ENCODE measurements at places on chromosomes 2 and 18.

- DNase-seq, result no peak
These were observed 4.3 kb upstream of the CRIM1 start for GRCh38 chr2:36351291-36351690.

DNA sequence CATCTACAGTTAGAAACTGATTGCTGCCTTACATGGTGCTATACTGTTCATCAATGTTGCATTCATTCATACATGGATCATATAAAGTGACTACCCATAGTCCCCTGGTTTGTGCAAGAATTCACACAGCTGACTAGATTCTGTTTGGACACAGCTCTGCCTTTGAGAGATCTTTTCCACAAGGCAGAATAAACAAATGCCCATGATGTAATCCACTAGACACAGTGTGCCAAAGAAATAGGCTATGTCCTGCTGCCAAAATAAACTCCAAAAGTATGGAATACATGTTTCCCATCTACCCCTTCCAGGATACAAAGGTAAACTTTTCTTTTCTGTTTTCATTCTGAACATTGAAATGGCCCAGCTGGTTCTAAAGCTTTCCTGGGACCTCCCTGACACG is 269.4 kb upstream of the CHAC2 start:
- no peak for DNase-seq

DNA sequence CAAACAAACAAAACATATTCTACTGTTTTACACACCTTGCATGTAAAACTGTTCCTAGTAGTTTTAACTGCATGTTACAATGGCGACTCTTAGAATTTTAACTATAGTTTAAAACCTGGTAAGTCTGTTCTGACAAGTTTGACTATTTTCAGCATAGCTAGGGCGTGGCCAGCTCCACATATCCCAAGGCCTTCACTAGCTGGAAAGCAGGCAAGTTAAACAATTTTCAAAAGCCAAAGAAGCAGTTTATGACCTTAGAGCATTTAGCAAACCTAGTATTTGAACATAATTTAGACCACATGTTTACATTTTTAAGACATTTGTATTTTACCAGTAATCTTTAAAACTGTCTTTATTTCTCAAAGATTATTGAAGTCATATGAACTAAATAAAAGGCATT is 402.8 kb upstream of the SYT4 start:
- DNase-seq, result no peak

DNA sequence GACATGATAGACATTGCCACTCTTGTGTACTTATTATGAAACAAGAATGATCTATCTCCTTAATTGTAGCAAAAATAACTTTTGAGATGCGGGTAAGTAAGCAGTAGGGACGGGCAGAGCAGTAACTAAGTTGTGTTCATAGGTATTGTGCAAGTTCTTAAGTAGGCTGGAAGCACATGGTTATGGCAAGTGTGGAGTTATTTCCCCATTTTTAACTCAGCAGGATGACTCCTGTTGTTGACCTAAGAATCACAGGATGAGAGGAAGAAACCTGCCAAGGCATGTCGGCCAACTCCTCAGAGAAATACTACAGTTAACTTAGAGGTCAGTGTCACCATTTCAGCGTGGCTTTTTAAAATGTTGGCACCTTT is 51.1 kb upstream of the FN1 start:
- no peak for DNase-seq

GRCh38 chr2:19299522-19299921 is 58.9 kb downstream of the OSR1 start:
- DNase-seq, result no peak

DNA sequence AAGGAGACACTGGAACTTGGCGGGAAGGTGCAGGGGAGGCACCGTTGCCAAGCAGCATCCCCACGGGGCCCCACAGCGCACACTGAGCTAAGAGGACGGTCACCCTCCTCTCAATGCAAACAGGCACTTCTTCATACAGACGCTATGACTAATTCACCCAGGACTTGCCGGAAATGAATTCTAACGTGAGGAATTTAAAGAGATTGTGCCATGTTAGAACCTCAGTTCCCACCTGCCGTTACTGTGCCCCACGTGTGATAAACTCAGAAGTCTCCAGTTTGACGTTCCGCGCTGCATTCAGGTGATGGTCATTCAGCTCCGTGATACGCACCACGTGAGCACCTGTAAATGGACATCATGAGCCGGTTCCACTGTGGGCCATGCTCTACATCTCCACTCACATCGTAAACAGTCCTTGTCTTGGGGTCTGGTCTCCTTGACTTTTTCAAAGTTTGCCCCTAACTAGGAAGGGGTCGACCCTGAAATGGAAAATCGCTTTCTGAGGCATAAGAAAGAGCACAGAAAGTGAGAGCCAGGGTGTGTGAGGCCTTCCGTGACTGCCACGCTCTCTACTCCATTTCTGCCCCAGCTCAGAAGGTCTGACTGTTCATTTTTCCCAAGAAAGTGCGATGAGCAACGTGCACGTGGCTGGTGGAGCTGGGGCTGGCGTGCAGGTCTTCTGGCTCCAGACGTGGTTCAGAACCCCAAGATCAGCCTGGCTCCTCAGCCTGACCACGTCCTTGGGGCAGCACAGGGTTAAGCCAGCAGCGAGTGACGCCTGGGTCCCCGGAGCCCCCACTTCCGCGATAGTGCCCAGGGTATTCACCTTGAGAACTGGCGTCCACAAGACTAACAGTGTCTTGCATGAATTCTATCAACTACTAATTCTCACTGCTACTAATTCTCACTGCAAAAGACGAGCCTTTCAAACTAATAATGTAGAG is 35.1 kb downstream of the TMEM18 start:
- DNase-seq, result no peak

DNA sequence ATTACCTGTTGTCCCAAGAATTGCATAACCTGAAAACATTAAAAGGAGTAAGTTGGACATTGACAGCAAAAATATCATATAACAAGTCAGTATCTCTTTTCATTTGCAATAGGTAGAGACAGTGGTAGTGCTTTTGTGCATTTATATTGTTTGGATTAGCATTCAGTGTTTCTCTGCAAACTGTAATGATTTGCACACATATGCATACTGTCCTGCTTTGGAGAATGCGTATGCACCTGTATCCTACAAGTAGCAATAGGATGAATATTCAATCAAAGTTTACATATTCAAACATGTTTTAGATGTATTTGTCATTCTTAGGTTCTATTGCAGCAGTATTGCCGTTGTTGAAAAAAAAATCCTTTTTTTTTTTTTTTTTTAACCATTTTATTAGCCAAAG is 201.9 kb downstream of the ZNF407 start:
- no peak for DNase-seq

DNA sequence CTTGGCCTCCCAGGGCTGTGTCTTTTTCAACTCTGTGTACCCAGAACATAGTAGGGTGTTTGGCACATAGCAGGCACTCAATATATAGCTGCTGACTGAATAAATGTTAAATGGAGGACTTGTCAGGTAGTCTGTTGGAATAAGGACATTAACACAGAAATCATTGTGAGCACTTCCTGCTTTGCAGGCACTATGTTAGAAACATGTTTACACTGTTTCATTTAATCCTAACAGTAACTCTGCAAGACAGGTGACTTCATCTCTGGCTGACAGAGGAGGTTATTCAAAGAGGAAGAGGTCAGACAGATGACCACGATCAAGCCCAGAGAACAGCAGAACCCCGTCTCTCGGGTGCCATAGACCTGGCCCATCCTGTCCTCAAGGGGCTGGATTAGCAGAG is 28.0 kb upstream of the PIEZO2 start:
- DNase-seq, result no peak

- DNase-seq, result no peak
These were observed 31.0 kb upstream of the GLI2 start for GRCh38 chr2:120704696-120705095.

GRCh38 chr2:207255565-207256470 is 90.1 kb upstream of the KLF7 start:
- DNase-seq, result no peak

- DNase-seq, result no peak
These were observed 18.9 kb downstream of the RAB10 start for GRCh38 chr2:26052740-26053139.

- no peak for DNase-seq
These were observed 120.8 kb upstream of the SULT1C3 start for GRCh38 chr2:108118996-108119395.

DNA sequence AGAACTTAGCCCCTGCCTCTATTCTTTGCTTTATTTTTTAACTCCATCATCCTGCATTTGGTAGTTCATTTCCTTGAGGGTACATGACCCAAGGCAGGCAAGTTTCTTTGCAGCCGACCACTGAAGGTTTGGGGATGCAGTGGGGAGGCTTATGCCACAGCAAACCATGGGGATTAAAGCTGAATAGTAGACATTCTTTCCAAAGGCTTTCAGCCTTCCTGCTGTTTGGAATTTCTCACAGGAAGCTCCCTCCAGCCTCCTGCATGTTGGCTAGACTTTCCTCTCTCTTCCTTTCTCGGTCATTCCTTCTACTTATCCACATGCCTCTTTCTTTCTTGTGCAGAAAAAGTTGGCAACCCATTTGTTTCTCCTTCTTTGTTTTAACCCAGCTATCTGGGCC is 77.3 kb downstream of the SOCS6 start:
- DNase-seq, result no peak

- DNase-seq, result no peak
These were observed 73.7 kb upstream of the RMDN2 start for GRCh38 chr2:37851428-37851827.

GRCh38 chr2:239509373-239510143 is 108.7 kb upstream of the HDAC4 start:
- no peak for DNase-seq

DNA sequence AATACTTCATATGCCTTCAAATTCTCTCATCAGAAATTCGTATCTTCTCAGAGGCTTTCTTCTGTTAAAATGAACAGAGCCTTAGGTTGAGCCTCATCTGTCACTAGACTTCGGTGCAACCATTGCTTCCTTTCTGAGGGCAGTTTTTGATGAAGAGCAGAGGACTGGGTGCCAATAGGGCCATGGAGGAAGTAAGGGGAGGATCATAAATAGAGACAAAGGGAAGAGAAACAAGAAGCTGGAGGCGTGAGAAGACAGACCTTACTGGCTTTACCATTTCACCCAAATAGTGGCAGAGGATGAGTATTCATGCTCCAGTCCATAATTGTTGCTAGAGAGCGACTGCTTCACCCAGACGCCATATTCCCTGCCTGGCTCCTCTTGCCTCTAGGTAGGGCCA is 215.6 kb upstream of the PKDCC start:
- DNase-seq, result no peak

- DNase-seq, result no peak
These were observed 28.2 kb upstream of the ATG16L1 start for GRCh38 chr2:233223059-233223894.

DNA sequence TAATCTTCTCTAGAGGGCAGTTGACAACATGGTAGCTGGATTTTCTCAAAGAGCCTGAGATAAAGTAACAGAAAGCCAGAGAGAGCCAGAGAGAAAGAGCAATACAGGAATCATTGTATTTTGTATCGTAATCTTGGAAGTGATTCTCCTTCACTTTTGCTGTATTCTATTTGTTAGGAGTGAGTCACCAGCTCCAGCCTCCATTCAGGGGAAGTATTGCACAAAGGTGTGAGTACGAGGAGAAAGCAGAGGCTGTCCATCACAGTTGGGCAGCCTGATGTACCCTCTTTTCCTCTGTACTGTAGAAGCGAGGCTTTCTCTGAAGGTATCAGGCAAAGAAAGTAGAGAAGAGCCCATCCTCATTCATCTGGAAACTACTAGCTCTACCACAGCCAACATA is 176.8 kb downstream of the KCNS3 start:
- DNase-seq, result no peak

GRCh38 chr18:11388755-11389680 is 220.4 kb upstream of the SLC35G4 start:
- DNase-seq, result no peak

- DNase-seq, result peak; percentile 53
These were observed 1.7 kb downstream of the FZD7 start for GRCh38 chr2:202035089-202035940.
